ENCODE measurements at places on chromosomes 13 and 19. TPM values are rescaled to one million over a fixed set of nuclear protein-coding genes. Genes with fewer than 3 reads are reported as not detected.

GRCh38 chr13:111602874-111603273 is 282.4 kb downstream of the TEX29 start:
- DNase-seq, result no peak

DNA sequence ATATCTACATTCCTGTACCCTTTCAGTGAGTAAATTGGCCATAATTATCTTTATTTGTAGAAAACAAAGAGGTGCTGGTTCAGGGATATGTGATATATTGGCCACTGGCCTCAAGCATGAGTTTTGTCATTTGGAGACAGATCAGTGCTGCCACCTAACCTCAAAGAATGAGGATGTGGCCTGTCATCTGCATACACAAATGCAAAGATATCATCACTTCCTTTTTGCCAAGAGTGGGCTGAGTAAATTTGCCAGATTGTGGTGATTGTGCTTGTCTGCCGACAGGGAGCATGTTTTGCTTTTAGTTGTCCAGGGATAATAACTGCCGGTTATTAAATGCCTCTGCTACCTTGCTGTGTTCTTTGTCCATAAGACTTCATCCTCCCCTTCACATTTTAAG is 44.2 kb downstream of the WASF3 start:
- DNase-seq, result no peak

GRCh38 chr13:20995245-20995838 is 66.0 kb downstream of the LATS2 start:
- DNase-seq, result no peak

DNA sequence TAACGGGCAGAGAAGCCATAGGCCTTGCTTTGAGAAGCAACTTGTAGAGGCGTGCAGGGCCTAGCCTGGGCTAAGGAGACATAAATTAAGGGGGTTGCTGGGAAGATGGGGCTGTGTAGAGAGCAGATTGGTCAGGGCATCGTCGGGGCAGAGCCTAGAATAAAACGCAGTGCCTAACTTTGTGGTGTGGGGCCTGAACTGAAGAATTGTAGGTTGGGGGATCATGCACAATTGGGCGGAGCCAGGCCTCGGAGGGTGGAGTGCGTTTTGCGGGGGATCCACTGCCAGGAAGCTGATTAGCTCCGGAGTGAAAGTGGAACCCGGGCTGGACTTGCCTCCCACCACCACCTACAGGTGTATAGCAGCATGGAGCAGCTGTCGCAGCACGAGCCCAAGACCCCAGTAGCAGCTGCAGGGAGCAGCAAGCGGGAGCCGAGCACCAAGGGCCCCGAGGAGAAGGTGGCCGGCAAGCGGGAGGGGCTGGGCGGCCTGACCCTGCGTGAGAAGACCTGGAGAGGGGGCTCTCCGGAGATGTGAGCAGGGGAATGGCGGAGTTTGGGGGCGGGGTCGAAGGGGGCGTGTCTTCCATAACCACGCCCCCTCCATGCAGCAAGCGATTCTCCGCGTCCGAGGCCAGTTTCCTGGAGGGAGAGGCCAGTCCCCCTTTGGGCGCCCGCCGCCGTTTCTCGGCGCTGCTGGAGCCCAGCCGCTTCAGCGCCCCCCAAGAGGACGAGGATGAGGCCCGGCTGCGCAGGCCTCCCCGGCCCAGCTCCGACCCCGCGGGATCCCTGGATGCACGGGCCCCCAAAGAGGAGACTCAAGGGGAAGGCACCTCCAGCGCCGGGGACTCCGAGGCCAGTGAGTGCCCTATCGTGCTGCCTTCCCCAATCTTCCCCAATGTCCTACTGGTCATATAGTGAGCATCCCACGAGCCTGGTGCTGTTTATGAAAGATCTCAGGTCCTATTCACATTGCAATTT is 13.8 kb downstream of the DNASE2 start:
- peak; percentile 72 for DNase-seq

DNA sequence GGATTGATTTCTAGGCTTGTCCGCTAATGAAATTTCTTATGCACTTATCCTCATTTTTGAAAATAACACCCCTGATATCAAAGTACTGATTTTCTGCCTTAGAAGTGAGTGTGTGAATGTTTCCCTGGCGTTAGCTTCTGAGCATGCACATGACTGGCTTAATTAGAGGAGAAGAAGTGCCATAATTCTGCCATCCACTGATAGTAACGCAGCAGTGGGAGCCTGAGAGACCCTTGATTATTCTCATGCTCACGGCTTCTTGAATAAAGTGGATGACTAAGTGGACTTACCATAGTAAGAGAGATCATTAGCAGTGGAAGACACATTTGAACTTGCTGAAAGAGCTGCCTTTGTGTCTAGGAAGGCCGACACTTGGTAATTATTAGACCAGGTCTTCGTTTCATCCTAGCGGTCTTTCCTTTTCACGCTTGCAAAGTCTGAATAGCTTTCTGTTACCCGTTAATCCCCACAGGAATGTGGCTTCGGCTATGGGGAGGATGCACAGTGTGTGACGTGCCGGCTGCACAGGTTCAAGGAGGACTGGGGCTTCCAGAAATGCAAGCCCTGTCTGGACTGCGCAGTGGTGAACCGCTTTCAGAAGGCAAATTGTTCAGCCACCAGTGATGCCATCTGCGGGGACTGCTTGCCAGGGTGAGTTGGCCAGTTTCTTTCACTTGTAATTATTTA is 45.3 kb downstream of the TNFRSF19 start:
- no peak for DNase-seq

DNA sequence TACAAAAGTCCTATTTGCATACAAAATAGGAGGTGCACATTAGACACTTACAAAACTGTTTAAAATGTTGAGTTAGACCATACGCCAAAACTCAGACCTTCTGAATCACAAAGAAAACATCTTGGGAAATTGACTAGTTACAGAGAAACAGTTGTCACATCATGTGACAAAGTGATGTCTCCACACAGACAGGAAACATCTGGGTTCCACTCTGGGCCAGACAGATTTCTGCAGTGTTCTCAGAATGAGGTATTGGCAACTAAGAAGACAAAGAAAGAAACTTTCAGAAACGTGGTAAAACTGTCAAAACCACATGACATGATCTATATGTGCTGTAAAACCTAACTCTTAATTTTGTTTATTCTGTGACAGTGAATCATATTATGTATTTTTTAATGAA is 6.7 kb downstream of the ZNF793 start:
- no peak for DNase-seq

- DNase-seq, result no peak
Measured at GRCh38 chr19:37946132-37946531, 39.1 kb downstream of the SIPA1L3 start.

DNA sequence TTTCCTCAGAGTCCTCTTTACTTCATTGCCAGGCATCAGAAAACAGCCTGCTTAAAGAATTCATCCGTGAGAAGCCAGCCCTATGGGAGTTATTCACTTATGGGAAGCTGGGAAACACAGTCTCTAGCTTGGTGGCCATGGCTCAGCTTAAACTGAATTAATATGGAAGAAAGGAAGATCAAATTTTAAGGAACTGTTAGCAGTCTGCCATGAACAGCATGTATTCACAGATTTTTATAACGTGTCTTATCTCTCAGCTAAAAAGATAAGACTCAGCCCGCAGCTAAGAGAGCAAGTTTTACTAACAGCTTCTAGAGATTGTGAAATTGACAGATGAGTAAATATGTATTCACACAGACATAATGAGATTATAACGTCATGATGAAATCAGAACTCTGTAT is 253.7 kb upstream of the RXFP2 start:
- no peak for DNase-seq

DNA sequence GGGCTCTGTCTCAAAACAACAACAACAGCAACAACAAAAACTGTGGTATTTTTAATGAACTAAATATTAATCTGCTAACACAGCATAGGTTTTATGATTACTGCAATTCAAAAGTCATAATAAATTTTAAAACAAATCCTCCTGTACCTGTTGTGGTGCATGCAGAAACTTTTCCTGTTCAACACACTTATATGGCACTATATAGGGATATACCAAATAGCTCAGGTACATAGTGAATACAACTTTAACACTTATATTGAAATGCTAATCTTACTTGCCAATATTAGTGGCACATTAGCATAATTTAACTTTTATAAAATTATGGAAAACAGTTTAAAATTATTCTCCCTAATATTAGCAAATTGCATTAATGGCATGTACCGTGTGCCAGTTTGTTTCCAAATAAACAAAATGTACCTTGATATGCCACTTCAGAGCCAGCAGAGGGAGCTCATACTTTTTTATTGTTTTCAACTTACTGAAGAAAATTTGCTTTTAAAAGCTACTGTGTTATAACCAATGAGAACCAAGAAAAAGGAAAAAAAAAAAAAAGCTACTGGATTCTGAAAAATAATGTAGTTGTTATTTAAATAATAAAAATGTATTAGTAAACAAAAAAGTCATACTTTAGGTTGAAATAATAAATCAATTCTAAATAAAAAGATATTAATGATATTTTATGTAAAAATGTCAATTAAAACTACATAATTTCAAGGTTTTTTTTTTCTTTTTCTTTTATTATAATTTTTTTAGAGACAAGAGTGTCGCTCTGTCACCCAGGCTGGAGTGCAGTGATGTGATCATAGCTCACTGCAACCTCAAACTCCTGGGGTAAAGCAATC is 18.0 kb upstream of the RBM26 start:
- DNase-seq, result no peak

DNA sequence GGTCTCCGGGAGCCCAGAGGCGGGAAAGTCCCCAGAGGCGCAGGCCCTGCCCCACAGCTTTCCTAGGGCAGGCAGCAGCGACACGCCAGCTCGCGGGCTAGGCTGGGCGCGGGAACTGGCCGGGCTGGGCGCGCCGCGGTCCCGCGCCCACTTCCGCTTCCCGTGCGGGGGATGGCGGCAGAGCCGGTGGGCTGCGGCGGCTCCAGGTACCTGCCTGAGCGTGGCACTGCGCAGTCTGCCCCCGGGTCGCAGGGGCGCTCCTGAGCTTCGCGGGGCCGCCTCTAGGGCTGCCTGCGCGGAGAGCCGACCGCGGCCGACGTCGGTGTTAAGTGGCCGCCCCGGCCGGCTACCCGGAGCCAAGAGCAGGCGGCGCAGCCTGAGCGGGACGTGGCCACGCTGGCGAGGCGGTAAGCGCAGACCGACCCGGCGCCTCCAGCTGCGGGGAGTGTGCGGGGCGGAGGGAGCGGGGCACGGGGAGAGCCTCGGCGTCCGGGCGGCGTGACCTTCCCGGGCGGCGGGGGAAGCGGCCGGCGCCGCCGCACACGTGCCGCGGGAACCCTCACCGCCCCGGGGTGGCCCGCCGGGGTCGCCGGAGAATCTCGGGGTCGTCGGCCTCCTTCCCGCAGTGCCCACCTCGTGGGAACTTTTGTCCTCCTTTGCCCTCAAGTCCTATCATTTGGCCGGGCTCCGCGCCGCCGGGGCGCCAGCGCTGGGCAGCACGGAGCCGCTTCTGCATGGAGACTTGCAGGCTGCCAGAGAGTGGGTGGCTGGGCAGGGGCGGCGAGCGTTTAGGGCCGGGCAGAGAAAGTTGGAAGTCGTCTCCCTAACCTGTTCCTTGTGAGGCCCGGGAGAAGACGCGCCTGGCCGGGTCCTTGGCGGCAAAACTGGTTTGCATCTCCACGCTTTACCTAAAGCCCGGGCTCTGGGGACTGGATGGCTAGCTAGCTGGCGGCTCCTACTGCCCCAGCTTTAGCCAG is 31.4 kb upstream of the MPHOSPH8 start:
- DNase-seq, result peak; percentile 61

GRCh38 chr13:21637296-21637695 is 33.3 kb upstream of the MICU2 start:
- DNase-seq, result no peak

DNA sequence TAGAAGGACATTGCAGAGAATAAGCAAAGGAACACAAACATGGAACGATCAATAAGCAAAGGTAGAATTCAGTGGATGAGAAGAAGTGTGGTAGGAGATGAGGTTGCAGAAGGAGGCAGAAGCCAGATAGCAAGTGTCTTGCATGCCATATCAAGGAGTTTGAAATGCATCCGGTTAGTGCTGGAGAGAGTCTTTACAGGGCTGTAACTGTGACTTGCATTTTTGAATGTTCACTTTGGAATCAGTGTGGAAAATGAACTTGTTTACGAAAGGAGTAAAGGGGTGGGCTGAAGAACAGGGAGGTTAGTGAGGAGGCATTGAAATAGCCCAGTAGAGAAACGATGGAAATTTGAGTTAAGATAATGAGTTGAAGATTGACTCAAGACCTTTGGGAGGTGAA is 90.7 kb upstream of the MBNL2 start:
- no peak for DNase-seq

DNA sequence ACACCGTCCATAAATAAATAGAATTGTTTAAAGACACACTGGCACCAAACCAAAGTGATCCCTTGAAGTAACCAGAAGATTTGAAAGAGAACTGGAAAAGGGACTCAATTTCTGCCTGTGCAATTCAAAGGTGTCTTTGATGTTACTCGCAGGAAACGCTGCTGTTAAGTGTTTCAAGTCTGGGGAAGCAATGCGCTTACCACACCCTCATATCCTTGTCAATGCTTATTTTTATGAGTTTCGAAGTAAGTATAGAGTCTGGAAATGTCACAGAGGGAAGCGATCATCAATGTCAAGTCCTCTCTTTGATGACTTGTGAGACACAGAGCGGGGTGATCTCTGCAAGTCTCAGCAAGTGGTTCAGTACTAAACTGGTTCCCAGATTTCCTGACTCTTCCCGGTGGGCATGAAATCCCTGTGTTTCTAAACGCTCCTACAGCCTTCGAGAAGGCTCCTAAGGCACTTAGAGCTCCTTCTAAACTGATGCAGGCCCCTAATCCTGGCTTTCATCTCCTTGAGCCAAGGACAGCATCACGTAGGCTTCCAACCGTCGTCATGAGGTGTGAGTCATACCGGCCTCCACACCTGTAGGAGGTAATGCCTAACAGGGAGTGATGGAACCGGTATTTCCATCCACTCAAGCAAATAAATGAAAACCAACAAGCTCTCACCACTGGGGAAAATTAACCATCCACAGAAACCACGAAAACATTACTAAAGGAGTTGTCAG is 22.8 kb downstream of the SYDE1 start:
- DNase-seq, result no peak

DNA sequence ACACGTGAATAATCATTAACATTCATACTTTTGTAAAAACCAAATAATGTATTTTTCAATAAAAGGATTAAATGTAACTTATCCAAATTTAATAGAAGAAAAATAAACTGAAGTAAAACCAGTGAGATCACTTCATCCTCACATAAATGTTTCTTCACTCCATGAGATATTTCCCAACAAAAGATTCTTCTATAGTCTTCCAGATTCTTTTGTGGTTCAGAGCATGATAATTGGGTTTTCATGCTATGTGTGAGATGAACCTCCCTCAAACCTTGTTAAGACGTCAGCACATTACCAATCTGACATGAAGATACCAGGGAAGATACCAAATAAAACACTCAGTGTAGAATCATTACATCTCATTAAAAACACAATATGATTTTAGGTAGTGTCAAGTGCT is 62.9 kb upstream of the OXGR1 start:
- DNase-seq, result no peak

- no peak for DNase-seq
Measured at GRCh38 chr19:7504684-7505083, 11.2 kb upstream of the ZNF358 start.

GRCh38 chr19:49832556-49832955 is 14.5 kb downstream of the MED25 start:
- no peak for DNase-seq

- peak; percentile 93 for DNase-seq
Measured at GRCh38 chr13:99087098-99087953, 109.5 kb upstream of the DOCK9 start.

The SIGLEC8 gene
- total RNA-seq, result 0.13 TPM

The IFI30 gene
- total RNA-seq, result 23.1 TPM

The LRRC63 gene
- total RNA-seq, result not detected

The EIF3K gene
- 644 TPM for total RNA-seq

The KIR2DL3 gene
- not detected for total RNA-seq

The PSG6 gene
- total RNA-seq, result not detected

The KIR2DL4 gene
- not detected for total RNA-seq
